ENCODE measurements at places on chromosomes 2 and 18.

DNA sequence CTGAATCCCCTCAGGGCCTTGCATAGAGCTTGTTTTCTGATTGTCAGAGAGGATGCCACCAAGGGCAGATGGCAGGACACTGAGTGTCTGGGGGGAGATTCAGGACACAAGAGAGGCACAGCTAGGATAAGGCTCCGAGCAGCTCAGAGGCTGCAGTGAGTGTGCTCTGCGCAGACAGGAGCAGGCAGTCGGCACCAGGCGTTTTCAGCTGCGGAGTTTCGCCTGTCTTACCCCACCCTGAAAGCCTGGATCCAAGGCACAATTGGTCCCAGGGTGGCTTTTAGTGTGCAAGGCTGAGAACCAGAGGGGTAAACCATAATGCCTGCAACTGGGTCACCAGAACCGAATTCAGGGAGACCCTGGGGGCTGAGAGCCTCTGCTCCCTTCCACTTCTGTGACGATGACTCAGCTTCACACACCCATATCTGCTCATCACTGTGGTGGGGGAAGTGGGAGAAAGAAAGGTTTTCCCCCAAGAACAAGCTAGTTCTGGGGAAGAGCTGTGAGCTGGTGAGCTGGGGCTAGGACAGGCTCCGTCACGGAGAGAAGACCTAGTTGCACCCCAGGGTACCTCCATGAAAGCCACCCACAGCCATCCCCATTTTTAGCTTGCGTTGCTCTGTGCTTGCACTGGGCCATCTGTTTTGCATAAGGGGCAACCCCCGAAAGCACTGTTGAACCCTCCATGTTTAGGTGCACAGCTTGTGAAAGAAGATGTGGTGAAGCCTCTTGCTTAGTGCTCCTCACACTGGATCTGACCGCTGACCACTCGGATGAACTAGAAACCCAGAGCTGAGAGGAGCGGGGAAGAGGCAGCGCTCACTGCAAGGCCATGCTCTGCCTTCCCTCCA, 173.7 kb downstream of the CELF4 start:
- no peak for DNase-seq

DNA sequence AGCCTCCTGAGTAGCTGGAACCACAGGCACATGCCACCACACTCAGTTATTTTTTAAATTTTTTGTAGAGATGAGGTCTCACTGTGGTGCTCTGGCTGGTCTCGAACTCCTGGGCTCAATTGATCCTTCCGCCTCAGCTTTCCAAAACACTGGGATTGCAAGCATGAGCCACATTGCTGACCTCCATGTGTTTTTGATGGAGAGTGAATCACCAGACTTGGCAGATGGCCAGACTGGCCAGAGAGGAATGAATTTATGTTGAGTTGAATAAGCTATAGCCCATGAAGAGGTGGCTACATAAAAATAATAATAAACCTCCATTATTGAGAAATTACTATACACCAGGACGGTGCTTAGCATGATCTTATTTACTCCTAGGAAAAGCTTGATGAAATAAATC, 91.5 kb downstream of the MREG start:
- DNase-seq = no peak

GRCh38 chr2:137973280-137973679, 9.0 kb downstream of the HNMT start:
- no peak for DNase-seq

DNA sequence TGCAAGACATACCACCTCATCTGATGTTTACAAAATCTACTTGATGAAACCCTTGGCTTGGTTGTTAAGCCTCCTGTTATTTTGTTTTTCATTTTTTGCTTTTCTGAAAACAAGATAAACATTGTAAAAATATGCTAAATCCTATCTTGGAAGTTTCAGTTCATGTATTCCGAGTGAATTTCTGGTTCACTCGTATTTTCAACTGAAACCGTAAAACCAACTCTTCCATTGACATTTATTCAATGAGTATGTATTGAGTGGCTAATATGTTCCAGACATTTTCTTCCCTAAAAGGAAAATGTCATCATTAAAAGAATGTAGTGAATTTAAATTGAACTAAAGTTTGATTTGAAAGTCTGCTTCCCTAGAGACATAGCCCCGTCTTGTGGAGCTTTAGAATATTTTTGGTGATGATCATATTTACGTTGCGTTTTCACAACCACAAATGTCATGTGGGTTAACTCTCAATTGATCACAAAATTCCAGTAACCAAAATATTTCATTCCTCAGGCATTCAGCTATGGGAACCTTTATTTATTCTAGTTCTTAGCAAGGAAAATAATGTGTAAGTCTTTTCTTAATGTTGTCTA, 204.2 kb downstream of the MBD2 start:
- no peak for DNase-seq

DNA sequence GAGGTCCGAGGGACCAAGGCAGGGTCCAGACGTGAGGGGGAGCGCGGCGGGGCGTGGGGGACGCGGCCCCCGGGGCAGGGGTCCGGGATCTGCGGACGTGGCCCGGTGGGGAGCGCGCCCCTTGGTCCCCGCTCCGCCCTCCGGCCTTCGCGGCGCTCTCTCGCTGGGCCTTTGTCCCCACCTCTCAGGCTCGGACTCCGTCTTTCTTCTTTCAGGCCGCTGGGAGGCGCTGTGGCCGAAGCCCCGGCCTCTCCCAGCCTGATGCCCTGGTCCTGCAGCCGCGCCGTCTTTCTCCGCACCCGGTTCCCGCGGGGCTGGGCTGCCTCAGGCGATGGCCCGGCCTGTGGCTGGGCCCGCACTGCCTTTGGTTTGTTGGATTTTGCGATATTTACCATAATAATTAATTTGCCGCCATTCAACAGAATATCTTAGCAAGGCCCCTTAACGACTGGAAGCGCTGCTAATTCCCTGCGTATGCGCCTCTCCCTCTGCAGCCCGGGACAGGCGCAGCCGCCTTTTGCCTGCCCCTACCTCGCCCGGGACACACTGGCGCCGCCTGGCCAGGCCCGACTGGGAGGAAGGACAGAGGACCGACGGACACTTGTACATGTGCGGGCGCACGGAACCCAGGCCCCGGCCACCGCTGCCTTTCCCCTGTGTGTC, 10.8 kb downstream of the SIX3 start:
- peak; percentile 47 for DNase-seq

GRCh38 chr2:6750411-6751158, 115.1 kb downstream of the CMPK2 start:
- DNase-seq = peak; percentile 25

DNA sequence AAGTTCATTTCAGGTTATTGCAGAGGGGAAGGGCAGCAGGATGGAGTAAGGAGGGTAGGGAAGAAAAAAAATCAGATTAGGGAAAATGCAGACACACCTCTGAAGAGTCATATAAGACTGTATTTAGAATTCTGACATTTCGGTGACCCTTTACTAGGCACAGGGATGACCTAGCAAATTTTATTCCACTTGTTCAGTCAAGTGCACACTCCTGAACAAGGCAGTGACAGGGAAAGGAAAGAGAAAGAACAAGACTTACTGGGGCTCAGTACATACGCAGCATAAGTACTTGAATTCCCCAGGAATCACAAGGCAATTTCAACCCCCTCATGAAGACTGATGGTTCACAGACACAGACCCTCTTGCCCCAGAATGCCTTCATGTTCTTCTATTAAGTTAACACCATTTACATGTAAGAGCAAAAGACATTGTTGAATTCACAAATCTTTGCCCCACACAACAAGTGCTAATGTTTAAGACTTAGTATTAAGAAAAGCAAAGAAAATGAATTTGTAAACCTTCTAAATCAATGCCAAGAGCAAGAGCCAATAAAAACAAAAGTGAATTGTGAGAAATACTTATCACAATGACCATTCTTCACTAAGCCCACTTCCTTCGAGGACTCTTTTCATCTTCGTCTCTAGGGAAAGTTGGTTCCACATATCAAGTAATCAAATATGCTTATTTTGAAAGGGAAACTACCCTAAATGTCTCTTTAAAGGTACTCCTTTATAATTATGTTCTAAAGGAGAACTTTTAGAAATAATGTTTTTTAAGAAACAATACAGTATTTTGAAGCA, 47.0 kb downstream of the COBLL1 start:
- peak; percentile 38 for DNase-seq

- DNase-seq = no peak
Measured at GRCh38 chr2:45786836-45787357, 135.4 kb downstream of the PRKCE start.

DNA sequence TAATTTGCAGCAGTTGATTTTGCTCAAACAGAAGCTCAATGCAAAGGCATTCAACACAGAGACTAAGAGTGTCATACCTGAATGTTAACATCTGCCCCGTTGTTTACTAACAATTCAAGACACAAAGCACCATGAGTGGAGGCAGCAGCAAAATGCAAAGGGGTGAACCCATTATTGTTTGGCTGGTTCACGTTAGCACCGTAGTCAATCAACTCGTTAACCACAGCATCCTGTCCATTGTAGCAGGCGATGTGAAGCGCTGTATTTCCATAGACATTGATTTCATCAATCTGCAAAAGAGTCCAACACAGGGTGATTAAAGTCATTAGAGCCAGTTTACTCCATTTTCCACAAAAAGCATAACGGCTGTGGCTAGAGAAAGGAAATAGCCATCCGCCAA, 189.3 kb downstream of the ANKRD44 start:
- no peak for DNase-seq

- DNase-seq = no peak
Measured at GRCh38 chr2:98172150-98172765, 85.3 kb downstream of the VWA3B start.

DNA sequence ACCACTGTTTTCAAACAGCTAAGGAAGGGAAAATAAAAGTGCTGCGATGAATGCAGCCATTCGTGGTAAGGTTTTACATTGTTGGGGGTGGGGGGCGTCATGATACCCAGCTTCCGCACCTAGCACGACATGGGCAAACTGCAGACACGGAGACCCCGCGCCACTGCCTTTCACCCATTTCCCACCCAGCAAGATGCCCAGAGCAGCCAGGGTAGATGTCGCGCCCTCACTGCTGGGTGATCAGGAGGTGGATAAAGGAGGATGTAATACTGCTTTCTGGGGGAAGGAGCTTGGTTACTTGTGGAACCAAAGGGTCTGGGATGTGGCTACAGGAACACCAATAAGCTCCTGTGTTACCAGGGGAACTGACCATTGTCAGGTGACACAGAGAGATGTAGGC, 138.4 kb downstream of the ZNF516 start:
- DNase-seq = no peak

GRCh38 chr2:69770193-69770702, 28.3 kb downstream of the ANXA4 start:
- peak; percentile 78 for DNase-seq

DNA sequence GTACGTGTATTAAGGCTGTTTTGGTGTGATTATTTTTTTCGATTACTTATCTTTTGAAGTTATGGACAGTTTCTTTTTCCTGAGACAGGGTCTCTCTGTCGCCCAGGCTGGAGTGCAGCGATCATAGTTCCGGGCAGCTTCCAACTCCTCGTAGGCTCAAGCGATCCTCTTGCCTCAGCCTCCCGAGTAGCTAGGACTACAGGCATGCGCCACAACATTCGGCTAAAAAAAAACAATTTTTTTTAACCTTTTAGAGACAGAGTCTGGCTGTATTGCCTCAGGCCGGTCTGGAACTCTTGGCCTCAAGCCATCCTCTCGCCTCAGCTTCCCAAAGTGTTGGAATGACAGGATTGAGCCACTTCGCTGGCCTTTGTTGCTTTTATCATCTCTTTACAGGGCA, 945 bp downstream of the HAT1 start:
- DNase-seq = peak; percentile 24

DNA sequence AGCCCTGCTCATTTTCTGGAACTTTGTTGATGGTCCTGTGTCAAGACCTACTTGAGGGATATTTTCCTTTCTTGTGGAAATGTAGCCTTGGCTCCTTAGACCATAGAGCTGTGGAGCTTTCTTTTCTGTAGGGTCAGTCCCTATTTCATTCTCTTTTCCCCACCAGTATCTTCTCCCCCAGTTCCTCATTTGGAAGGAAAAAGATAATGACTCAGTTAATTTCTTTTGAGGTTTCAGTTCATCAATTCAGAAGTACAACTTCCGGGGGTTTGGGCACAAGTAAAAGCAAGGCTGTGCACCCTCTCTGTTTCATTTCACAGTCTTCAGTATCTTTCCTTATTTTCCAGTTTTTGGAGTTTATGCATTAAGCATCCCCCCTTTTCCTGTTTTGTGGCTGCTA, 70.7 kb downstream of the CDC42EP3 start:
- DNase-seq = peak; percentile 4

GRCh38 chr2:46351098-46351749, 54.0 kb downstream of the EPAS1 start:
- DNase-seq = no peak

- no peak for DNase-seq
Measured at GRCh38 chr18:14093307-14093915, 38.8 kb downstream of the ZNF519 start.

- DNase-seq = no peak
Measured at GRCh38 chr2:168212866-168213265, 34.5 kb downstream of the STK39 start.

GRCh38 chr2:231270221-231271114, 72.0 kb downstream of the ARMC9 start:
- no peak for DNase-seq

DNA sequence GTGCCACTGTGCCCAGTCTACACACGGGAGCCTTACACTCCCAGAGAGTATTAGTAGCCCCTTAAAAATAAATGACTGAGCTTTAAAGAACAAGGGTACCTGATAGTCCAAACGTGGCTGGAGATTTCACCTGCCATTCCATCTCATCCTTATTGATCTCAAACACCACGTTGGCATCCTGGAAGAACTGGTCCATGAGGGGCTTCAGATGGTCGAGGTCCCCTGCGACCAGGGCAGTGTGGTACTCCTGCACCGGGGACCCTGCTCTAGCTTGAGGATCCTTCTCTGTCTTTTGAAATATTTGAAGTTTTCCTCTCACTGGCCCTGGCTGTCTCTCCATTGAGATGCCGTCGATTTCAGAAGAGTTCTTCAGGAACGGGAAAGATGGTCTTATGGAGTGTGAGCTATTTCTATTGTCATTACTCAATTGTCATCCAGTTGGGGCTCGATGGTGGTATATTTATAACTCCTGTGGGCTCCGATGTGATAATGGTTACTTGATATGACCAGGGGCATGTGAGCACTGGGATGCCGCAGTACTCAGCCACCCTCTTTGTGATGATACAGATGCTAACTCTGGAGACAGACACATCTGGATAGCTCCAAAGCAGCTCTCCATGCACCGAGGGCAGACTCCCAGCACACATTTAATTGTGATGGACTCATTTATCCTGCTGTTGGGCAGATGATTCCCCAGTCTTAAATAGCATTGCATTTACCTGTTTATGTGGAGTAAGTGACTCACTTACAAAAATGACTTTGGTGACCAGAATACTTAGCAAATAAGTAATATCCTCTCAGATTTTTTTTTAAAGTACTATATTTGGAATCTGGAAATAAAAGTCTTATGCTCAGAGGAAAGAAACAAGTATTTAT, 22.8 kb downstream of the ASB18 start:
- no peak for DNase-seq

DNA sequence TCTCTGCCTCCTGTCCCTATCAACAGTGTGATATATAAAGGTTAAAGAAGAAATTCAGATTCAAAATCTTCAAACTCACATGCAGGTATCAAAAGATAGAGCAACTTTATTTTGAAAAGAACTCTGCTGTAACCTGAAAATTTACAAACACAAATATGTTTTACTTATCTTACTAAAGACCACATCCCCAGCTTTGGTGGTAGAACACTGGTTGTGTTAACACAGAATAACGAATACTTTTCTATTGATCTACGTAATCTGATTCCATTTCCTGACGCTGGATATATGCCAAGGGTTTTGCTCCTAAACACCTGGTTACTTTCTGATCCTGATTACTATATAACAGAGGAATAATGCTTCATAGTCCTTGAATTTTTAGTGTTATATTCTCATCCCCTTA, 23.1 kb upstream of the SLC39A10 start:
- no peak for DNase-seq
